T-helper 9 cell (primary cell): ENCODE measurements at places on chromosomes 1 and 21.

GRCh38 chr1:248730507-248731335 lies 24.8 kb downstream of the LYPD8 start:
- DNase-seq, result no peak

GRCh38 chr1:152870831-152871730 lies 7.0 kb upstream of the SMCP start:
- DNase-seq, result no peak

GRCh38 chr1:223667484-223668182 lies 2.1 kb upstream of the CAPN8 start:
- no peak for DNase-seq

GRCh38 chr1:211318576-211319280 lies 7.9 kb upstream of the TRAF5 start:
- DNase-seq, result no peak

GRCh38 chr1:203268901-203269653 lies 36.2 kb upstream of the BTG2 start:
- DNase-seq, result no peak

- DNase-seq, result peak; percentile 63
These were observed at the start of gene KCNN3 for GRCh38 chr1:154870115-154870571. TSS of gene KCNN3 (minus strand) at chr1:154870281. CDS start at chr1:154869964, 317 bp downstream.

GRCh38 chr1:119794230-119794875 lies 16.9 kb downstream of the REG4 start:
- no peak for DNase-seq

DNA sequence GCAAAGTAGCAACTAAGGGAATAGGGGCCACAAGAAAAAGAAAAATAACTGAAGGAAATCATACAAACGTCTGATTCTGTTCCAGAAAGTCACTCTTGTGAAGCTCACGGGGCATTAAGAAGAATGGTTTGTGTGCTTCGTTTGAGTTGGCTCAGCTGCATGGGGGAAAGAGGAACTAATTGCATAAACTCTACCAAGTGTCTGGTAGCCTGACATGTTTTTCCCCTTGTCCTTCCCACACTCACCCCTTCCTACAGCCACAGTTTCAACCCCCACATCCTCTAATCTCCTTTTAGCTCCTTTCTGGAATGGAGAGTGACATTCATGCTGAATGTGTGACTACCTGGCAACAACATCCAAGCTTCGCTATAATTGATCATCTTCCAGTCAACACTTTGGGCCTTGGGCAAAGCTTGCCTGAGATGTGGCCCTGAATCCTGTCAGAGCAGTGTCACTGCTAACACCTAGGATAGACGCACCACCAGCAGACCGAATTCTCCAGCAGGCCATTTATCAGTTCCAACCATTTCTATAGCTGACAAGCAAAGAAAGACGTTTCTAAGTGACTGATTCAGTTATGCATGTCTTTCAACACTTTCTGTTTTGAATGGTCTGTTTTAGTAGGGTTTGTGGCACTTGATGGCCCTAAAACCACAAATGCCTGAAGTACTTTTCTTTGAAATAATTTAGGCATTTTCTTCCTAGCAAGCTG lies 439.6 kb downstream of the TTLL7 start:
- no peak for DNase-seq

- no peak for DNase-seq
These were observed 840.7 kb upstream of the ADAMTS5 start for GRCh38 chr21:27807596-27807995.

GRCh38 chr21:14889080-14889810 lies 175.6 kb downstream of the NRIP1 start:
- no peak for DNase-seq

- DNase-seq, result no peak
These were observed 71.8 kb downstream of the DISP3 start for GRCh38 chr1:11550664-11551283.

GRCh38 chr1:193525917-193526710 lies 339.7 kb upstream of the B3GALT2 start:
- no peak for DNase-seq

GRCh38 chr21:43699933-43700599 lies 18.9 kb upstream of the PDXK start:
- DNase-seq, result no peak

DNA sequence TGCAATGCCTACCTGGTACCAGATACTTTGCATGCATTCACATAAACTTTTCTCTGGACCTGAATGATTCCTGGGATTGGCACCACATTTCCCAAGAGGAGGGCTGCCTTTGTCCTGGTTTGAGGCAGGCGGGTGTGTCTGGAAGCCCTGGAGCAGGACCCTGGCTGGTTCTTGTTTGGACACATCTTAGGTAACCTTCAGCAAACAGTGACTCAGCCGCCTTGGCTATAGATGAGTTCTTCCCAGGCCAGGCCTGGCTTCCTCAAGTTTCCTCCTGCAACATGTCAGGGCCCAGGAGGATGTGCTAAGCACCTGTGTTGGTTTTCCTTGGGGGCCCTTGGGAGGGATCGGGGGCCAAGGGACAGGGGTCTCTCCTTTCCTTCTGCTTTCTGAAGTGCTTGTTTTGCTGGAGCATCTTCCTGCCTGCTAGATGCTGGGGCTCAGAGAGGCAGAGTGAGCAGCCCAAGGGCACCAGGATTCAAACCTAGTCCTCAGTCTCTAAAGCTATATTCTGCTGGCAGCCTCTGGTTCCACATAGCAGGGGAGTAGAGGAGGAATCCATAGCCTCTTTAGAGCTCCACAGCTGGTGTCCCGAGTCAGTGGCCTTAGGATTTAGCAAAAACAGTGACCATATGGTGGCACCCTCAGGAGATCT lies 38.2 kb downstream of the PAX7 start:
- DNase-seq, result no peak

DNA sequence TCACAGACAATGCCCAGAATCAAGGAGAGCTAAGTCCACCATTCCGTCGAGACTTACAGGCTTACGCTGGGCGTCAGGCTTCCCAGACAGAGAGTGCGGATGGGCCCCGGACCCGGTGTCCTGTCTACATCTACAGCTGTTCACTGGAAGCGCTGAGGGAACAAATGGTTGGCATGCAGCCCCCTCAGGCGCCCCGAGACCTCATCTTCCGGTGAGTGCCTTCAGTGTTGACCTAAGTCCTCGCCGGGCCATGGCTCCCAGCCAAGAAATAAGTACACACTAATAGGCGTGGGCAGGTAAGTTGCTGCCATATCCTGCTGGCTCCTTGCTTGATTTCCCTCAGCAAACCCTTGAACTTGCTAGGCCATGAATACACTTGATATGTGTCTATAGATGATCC lies 26.2 kb downstream of the HYI start:
- no peak for DNase-seq

DNA sequence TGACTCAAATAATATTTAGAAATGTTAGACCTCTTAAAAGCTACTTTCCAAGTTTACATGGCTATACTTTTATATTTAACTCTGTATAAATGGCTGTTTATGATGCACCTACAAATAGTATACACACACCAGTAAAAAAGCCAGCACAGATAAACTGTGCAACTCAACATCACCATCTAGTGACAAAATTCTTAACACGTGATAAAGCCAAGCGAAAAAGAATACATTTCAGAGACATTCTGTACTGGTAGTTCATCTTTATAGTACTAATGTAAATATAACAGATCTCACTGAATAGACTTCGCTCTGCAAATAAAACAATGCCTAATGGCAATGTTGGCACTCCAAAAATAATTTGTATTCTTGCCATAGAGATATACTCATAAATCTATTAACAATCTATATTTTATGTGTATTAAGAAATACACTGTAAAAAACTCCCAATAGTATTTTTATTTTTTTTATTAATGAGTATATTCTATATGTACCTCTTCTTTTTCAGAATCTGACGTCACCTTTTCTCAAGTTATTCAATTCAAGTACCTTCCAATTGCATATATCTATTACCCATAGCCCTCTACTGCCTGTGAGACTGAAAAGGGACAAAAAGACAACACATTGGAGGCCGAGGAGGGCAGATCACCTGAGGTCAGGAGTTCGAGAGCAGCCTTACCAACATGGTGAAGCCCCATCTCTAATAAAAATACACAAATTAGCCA lies 100.2 kb downstream of the DPYD start:
- DNase-seq, result no peak
